Activated CD8-positive, alpha-beta memory T cell treated with anti-CD3 and anti-CD28 coated beads for 36 hours (primary cell): ENCODE measurements at places on chromosomes 12 and 14. TPM values are rescaled to one million over a fixed set of nuclear protein-coding genes. Genes with fewer than 3 reads are reported as not detected.

Gene PLEK2
- 1.1 TPM for total RNA-seq

Gene CLEC4D
- not detected for total RNA-seq

Gene EPYC
- not detected for total RNA-seq

Gene ESYT1
- total RNA-seq: 196 TPM

Gene CKB
- total RNA-seq: 1.7 TPM

Gene SSTR1
- total RNA-seq: not detected
